H1 (cell line): ENCODE measurements at places on chromosomes 3 and 15.

- H3K36me3 ChIP-seq: peaks cover 48% of the 10 kb centered on the region
- H3K27ac ChIP-seq: no peak overlapping the region
- no peak for DNase-seq
- H3K4me3 ChIP-seq: no peak overlapping the region
Observed at GRCh38 chr15:42182328-42182886, 25.7 kb downstream of the VPS39 start.

GRCh38 chr3:146091397-146091796, 69.6 kb downstream of the PLOD2 start:
- H3K27me3 ChIP-seq: no peaks in the 10 kb centered on the region
- H3K27ac ChIP-seq: no peak overlapping the region
- H3K4me1 ChIP-seq: no peaks in the 10 kb centered on the region
- DNase-seq: no peak

GRCh38 chr15:46166750-46167149, 531.9 kb downstream of the SQOR start:
- no peak overlapping the region for H3K27ac ChIP-seq
- DNase-seq: no peak
- no peak overlapping the region for H3K4me3 ChIP-seq
- H3K4me1 ChIP-seq: no peaks in the 10 kb centered on the region

DNA sequence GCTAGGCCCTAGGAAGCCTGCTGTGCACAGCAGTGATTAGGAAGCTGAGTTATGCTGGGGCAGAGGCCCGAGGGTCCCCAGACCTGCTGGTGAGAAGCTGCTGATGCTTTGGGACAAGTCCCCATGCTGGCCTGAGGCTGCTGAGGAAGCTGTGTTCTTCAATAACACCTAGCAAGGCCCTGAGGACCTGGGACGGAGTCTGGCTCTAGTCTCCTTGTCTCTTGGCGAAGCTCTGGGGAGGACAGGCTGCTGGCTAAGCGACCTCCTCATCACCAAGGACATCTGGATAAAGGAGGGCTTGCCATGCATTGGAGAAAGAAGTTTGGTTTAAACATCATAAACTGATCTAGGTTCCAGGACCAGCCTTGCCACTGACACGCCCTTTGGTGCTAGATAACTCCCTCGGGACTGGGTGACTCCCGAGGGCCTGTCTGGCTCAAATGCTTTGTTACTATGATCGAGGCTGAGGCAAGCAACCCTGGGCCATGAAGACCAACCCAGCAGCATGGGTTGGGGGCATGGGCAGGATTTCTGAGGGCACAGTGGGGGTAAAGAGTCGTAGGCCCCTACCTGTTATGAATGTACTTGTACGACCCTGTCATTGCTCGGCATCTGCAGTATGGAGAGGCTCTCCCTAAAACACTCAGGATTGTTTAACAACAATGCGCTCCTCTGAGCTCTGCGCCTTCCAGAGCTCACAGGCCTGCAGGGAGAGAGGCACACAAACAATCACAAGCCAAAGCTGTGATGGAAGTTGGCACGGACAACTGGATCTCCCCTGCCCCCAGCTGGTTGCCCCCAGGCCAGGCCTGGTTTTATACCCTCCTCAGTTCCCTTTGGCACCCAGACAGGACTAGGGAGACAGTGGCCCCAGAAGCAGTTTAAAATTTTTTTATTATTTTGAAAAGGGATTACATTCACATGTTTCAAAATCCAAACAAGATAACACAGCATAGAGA, 64.4 kb downstream of the LINGO1 start:
- no peak overlapping the region for H3K27ac ChIP-seq
- H3K27me3 ChIP-seq: no peaks in the 10 kb centered on the region
- no peak overlapping the region for H3K4me3 ChIP-seq

- no peak overlapping the region for H3K27ac ChIP-seq
- H3K4me3 ChIP-seq: no peak overlapping the region
- H3K27me3 ChIP-seq: no peaks in the 10 kb centered on the region
- no peaks in the 10 kb centered on the region for H3K36me3 ChIP-seq
- no peaks in the 10 kb centered on the region for H3K4me1 ChIP-seq
Observed at GRCh38 chr3:102085431-102086176, 236.3 kb downstream of the NFKBIZ start.

DNA sequence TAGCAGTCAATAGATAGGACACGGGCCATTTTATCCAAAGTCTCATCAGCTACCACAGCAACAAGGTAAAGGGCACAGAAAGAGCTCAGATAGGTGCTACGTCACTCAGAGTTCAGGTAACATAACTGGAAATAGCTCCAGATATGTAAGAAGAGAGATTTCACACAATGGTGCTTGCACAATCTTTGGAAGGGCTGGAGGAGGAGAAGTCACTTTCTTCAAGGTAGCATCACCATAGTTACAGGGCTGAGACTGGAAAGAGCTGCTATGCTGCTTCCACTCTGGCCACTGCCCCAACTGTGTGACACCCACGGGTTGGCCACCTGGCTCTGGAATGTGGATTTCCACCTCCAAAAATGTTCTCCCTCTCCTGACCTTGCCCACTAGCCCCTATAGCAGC, 448.8 kb upstream of the THBS1 start:
- no peak overlapping the region for H3K4me3 ChIP-seq
- H3K4me1 ChIP-seq: peaks cover 5% of the 10 kb centered on the region
- no peak overlapping the region for H3K27ac ChIP-seq

DNA sequence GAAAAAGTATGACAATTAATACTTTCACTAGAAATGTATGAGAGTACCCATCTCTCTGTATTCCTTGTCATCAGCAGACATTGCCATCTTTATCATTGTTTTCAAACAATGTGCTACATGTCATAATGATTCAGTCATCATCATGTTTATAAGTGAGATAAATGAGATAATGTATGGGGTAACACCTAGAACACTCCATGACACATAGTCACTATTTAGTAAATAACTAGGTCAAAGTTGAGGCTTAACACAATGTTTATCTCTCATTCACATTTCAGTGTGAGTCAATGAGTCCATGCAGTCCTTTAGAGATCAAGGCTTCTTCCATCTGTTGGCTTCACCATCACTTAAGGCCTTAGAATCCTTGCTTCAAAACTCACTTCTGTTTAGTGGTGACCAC, 70.0 kb downstream of the NLGN1 start:
- no peak overlapping the region for H3K27ac ChIP-seq
- H3K4me3 ChIP-seq: no peak overlapping the region
- no peak for DNase-seq
- H3K36me3 ChIP-seq: no peaks in the 10 kb centered on the region
- no peaks in the 10 kb centered on the region for H3K27me3 ChIP-seq

GRCh38 chr3:4995500-4996053, 16.3 kb downstream of the BHLHE40 start:
- peaks cover 3% of the 10 kb centered on the region for H3K4me1 ChIP-seq
- no peaks in the 10 kb centered on the region for H3K36me3 ChIP-seq
- H3K27me3 ChIP-seq: no peaks in the 10 kb centered on the region
- no peak for DNase-seq
- H3K4me3 ChIP-seq: no peak overlapping the region

- no peaks in the 10 kb centered on the region for H3K36me3 ChIP-seq
- H3K4me1 ChIP-seq: no peaks in the 10 kb centered on the region
- no peak overlapping the region for H3K27ac ChIP-seq
- DNase-seq: no peak
Observed at GRCh38 chr3:63955830-63956545, 43.8 kb upstream of the SCAANT1 start.

GRCh38 chr3:71011565-71012287, 571.8 kb downstream of the FOXP1 start:
- H3K27me3 ChIP-seq: peaks cover 12% of the 10 kb centered on the region
- no peak overlapping the region for H3K27ac ChIP-seq
- H3K4me3 ChIP-seq: no peak overlapping the region
- peaks cover 5% of the 10 kb centered on the region; the same call in 1 of the 2 replicates for H3K4me1 ChIP-seq
- no peaks in the 10 kb centered on the region for H3K36me3 ChIP-seq

DNA sequence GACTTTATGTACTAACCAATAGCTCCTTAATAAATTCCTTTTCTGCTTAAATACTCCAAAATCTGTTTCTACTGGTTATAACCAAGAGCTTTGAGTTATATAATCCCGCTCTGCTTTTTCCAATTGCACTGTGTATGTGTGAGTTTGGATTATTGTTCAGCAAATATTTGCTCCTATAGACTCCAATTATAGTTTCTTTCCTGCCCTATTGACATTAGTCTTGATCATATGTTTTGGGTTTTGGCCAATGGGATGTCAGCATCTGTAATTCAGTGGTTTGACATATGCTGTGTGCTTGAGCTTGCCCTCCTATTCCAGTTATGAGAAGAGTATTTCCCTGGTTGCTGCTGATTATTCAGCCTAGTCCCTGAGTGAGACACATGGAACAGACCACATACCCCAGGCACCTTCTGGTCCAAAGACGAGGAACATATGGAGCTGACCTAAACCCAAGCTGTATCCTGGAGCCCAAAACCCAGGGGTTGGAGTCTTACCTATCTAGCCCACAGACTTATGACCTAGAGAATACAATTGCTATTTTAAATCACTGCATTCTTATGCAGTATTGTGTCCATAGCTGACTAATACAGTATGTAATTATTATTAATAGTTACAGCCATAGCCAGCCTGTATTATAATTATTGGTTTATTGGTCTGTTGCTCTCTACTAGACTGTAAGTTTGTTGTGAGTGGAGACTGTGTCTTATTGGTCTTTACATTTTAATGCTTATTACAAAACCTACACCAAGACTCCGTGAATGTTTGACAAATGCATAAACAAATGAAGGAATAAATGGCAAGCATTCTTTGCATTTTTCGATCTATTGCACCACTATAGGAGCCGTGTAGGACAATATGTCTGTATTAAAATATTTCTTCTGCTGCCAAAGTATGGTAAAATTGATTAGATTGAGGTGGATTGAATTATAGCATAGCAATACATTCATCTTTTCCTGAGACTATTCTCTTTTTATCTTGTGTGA, 11.7 kb upstream of the ZNF280D start:
- H3K36me3 ChIP-seq: no peaks in the 10 kb centered on the region
- no peak overlapping the region for H3K27ac ChIP-seq
- no peaks in the 10 kb centered on the region for H3K4me1 ChIP-seq
- DNase-seq: no peak

- H3K27ac ChIP-seq: no peak overlapping the region
- peaks cover 38% of the 10 kb centered on the region for H3K36me3 ChIP-seq
- no peak overlapping the region for H3K4me3 ChIP-seq
- no peaks in the 10 kb centered on the region for H3K27me3 ChIP-seq
- DNase-seq: no peak
- peaks cover 2% of the 10 kb centered on the region; the same call in 1 of the 2 replicates for H3K4me1 ChIP-seq
Observed at GRCh38 chr15:43751885-43752284, 5.6 kb downstream of the PDIA3 start.

- no peak overlapping the region for H3K4me3 ChIP-seq
- H3K27me3 ChIP-seq: no peaks in the 10 kb centered on the region
- H3K4me1 ChIP-seq: no peaks in the 10 kb centered on the region
- no peak overlapping the region for H3K27ac ChIP-seq
- no peak for DNase-seq
- H3K36me3 ChIP-seq: no peaks in the 10 kb centered on the region
Observed at GRCh38 chr15:70342141-70342540, 244.4 kb upstream of the TLE3 start.

DNA sequence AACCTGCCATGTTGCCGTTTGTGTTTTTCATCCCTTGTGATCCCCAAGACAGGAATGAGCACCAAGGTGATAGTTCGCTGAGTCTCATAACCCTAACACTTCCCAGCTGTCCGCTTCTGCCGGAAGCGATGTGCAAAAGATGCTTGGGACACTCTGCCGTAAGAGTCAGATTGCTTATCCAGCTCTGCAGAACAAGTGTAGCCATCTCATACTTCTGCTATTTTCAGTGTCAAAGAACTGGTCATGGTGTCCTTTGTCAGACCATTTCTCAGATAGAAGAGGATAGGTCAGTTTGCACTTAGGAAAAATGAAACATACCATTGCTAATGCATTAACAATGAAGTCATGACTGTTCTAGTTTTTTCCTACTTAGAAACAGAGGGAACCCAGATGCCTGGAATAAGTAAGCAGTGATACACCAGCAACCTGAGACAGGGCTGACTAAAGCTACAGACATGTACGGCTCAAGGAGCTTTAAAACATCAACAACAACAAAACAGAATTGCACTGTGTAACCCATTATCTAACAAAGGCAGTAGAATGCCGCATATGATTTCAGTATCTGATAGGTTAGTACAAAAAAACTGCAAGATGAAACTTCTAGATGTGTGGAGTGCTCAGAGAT, 134.0 kb upstream of the IL12A start:
- DNase-seq: no peak
- H3K4me1 ChIP-seq: no peaks in the 10 kb centered on the region
- H3K27ac ChIP-seq: no peak overlapping the region

- peaks cover 8% of the 10 kb centered on the region for H3K27me3 ChIP-seq
- peak overlapping the region; percentile 63 for H3K4me3 ChIP-seq
- peaks cover 5% of the 10 kb centered on the region for H3K4me1 ChIP-seq
- peak; percentile 56 for DNase-seq
- H3K27ac ChIP-seq: peak overlapping the region; percentile 76; the same call in 1 of the 2 replicates
Observed at GRCh38 chr15:52179278-52180195, 11.7 kb downstream of the GNB5 start.

- H3K4me1 ChIP-seq: no peaks in the 10 kb centered on the region
- no peaks in the 10 kb centered on the region for H3K27me3 ChIP-seq
- no peaks in the 10 kb centered on the region for H3K36me3 ChIP-seq
- H3K4me3 ChIP-seq: no peak overlapping the region
Observed at GRCh38 chr3:114449271-114450007, 155.6 kb downstream of the TIGIT start.

DNA sequence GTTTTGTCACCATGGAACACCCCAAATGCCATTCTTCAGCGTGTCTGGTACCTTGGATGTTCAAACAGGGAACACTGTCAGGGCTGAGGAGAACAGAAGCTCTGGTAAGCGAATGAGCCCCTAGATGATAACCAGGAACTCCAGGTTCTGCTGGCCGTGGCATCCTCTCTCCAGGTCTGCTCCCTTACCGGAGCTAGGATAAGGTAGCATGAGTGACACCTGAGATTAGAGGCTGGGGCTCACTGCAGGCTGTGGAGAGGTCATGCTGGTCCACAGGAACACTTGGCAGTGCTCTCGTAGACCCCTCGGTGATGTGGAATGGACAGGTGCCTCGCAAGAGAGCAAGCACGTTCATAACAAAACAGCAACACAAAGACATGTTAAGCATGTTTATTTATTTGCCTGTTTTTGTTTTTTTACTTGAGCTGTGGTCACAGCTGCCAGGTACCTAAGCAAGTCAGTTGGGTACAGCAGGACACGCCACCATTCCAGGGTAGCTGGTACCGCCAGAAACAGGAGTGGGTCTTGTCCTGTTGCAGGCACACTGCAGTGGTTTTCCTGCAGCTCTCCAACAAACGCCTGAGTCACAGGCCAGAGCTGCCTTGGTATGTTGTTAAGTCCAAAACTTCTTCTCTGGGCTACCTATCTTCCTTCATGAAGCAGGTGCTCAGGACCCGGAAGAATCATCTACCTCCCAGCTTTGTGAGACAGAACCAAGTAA, 4.6 kb downstream of the RBM15B start:
- no peak overlapping the region for H3K4me3 ChIP-seq
- no peak overlapping the region for H3K27ac ChIP-seq
- peaks cover 18% of the 10 kb centered on the region for H3K4me1 ChIP-seq
- no peaks in the 10 kb centered on the region for H3K27me3 ChIP-seq
- H3K36me3 ChIP-seq: peaks cover 27% of the 10 kb centered on the region

GRCh38 chr3:64684715-64685261, 3.0 kb downstream of the ADAMTS9 start:
- no peak for DNase-seq
- H3K4me3 ChIP-seq: peak overlapping the region; percentile 25; the same call in 1 of the 2 replicates
- H3K27me3 ChIP-seq: peaks cover 71% of the 10 kb centered on the region
- peaks cover 21% of the 10 kb centered on the region for H3K4me1 ChIP-seq
- no peak overlapping the region for H3K27ac ChIP-seq
- no peaks in the 10 kb centered on the region for H3K36me3 ChIP-seq

GRCh38 chr15:71330638-71331162, 215.4 kb downstream of the THSD4 start:
- H3K4me1 ChIP-seq: peaks cover 2% of the 10 kb centered on the region; the same call in 1 of the 2 replicates
- no peak overlapping the region; the same call in 1 of the 2 replicates for H3K27ac ChIP-seq
- no peaks in the 10 kb centered on the region for H3K36me3 ChIP-seq
